ENCODE measurements at places on chromosomes 3 and 15.

DNA sequence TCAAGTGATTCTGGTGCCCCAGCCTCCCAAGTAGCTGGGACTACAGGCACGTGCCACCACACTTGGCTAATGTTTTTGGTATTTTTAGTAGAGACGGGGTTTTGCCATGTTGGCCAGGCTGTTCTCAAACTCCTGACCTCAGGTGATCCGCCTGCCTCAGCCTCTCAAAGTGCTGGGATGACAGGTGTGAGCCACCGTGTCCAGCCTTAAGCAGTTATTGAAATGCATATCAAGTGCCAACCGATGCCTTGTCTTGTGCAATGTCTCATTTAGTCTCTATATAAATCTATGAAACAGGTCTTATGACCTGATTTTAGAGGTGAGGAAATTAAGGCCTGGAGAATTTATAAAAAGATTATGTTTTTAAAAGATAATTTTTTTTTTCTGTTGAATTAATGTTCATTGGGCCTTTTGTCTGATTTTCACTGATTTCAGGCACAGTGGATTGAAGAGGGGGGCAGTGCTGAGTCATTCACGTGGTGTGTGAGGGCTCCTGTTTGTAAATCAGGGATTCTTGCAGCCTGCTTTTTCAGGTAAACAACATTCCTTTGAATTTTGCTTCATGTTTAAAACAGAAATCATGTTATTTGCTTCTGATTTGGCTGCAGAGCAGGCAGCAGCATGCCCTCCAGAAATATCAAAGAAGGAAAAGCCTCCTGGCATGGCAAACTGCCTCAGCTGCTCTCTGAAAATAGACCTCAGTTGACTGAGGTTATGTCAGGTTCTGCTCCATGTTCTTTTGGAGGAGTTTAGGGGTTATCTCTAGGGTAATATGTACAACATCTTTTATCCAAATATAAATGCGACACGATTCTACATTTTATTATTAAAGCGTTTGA lies 407.0 kb upstream of the RGMA start:
- DNase-seq = no peak

- no peak for DNase-seq
Measured at GRCh38 chr3:145721273-145721805, 439.6 kb downstream of the PLOD2 start.

- no peak for DNase-seq
Measured at GRCh38 chr3:174619239-174619638, 239.9 kb upstream of the NAALADL2 start.

GRCh38 chr3:88408935-88409334 lies 259.2 kb downstream of the C3orf38 start:
- DNase-seq = no peak

DNA sequence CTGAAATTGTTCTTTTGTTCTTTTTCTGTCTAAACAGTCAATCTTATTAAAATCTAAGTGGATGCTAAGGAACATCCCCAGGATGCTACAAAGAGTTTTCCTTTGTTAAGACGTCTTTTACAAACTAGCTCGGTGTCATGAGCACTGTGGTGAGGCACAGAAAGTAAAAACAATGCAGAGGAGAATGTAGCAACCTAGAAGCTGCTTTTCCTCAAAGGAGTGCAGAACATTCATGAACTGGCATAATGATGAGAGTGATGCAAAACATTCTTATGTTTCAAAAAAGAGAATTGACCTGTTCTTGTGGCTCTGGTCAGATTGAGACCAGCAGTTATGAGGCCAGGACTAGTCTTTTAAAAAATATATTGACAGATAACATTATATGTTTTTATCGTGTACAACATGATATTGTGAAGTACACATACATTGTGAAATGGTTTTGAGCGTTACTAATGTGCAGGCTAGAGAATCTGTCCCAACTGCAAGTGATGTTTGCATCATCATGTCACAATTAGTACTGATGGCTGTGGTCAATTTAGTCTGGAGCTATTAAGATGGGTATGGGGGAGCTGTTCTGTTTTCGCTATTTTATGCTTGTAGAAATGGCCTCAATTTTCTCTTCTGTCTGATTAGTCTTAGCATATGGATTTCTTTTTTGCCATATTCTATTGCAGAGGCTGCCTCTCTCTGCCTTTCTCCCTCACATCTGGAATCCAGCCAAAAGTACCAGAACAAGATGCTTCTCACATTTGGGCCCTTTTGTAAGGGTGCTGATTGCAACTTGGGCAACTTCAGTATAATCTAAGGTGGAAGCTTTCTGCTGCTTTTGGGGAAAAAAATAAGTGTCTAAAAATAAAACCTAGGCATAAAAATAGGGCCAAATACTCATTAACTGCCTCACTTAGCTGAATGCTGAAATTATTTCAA lies 50.2 kb downstream of the HHLA2 start:
- no peak for DNase-seq

DNA sequence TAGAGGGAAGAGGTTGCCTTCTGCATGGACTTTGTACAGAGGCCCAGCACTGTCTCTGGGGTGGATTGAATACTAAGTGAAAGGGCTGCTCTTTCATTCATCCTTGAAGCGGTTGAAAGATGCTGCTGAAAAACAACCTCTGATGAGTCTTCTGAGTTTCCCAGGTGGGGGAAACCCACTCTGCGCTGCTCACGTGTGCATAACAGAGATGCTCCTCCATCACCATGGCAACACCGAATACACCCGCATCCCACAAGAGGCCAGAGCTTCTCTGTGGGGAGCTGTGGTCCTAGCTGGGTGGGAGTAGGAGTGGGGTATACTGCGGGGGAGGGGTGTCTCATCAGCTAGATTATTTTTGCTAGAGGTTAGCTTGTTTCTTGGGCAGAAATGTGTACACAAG lies 6.1 kb upstream of the SYN2 start:
- DNase-seq = no peak

DNA sequence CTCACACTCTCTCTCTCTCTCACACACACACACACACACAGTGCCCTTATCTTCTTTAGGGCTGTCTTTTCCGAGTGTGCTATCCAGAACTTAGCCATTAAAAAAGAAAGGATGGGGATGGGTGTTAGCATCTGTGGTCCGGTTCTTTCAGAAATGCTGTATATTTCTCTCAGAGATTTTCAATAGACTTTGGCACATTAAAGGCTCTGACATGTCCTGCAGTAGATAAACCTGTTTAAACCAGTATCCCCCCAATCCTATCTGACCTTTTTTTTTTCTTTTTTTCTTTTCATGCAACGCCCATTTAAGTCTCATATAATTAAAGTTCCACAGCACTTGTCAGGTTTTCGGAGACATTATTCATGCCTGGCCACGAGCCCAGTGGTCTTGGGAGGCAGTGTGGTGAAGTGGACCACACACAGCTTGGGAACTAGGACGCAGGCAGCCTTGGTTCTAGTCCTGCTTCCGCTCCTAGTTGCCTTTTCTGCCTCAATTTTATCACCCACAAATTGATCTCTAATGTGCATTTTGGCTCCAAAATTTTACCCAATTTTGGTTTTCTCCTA lies 13.3 kb downstream of the CAV3 start:
- DNase-seq = no peak

- no peak for DNase-seq
Measured at GRCh38 chr3:81406318-81406717, 355.1 kb downstream of the GBE1 start.

GRCh38 chr3:9217784-9218513 lies 31.5 kb downstream of the SRGAP3 start:
- no peak for DNase-seq

DNA sequence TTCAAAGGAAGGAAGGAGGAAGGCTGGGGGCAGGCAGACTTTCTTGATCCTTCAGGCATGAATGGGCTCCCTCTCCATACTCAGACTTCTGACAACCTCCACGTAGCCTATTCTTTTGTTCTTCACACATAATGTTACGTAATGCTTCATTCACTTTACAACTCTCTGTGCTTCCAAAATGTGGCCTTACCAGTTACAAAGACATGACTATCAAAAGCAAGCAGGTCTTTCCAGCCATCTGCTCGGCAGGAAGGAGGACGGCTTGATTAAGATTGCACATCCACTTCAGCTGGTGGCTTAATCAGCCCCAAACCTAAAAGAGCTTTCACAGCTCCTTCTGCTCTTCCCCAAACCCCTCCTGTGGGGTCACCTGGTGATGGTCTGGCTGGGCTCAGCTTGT lies 263.2 kb downstream of the XXYLT1 start:
- DNase-seq = no peak

GRCh38 chr3:196273655-196274054 lies 13.9 kb downstream of the PCYT1A start:
- no peak for DNase-seq

DNA sequence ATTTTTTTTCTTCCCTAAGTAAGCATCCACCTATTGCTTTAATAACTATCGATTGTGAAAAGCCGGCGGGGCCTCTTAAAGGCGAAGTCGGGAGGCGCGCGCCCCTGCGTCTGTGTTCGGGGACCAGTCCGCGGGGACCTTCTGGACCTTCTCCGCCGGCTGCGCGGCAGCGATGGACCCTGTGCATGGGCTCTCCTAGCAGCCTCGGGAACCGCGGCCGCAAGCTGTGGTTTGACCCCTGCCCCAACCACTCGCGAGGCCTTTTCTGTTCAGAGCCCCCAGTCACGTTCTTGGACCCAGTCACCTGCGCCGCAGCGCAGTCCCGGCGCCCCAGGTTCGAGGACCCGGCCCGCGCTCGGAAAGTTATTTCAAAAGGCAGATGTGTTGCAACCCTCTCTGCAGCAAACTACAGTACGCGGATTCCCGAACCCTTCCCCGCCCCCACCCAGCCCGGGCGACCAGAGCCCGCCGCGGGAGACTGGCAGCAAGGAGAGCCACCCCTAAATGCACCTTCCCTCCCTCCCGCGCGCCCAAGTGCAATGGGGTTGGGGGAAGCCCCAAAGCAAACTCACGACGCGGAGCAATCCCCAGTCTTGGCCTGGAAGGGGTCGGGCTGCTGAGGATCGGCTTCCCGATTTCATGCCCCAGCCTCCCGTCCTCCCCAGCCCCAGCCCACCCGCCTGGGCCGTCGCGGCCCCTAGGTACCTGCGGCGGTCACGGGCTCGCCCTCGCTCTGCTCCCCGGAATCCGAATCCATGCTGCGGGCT lies 684 bp downstream of the TNFAIP8L3 start:
- no peak for DNase-seq

DNA sequence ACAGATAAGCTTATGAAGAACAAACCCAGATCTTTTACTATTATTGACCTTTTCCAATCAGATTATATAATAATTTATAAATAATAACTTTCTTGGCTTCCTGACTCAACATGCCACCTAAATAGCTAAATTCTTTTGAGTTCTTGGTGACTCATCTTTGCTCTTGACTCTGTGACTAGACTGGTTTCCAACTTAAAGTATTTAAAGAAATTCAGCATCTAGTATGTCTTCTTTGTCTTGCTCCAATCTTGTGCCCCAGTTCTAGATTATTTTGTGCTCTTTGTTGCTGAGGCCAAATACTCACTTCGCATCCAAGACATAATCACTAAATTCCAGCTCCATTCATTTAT lies 483.2 kb upstream of the TBL1XR1 start:
- no peak for DNase-seq

DNA sequence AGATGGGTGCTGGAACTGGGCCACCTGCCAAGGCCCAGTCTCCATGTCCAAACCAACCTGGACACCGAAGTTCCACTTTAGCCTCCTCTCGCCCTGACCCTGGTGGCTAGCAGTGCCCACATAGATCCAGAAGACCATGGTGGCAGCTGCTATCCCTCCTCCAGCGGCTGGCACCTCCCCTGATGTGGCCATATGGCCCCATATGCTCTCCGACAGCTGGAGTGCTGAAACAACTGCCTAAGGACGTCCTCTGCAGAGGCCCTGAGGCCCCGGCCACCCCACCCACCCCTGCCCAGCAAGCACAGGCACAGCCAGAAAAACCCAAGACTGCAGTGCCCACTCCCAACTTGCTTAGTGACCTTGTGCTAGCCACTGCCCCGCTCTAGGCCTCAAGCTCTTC lies 182.3 kb upstream of the LINGO1 start:
- DNase-seq = no peak
